ENCODE measurements at places on chromosomes 5 and 9. TPM values are rescaled to one million over a fixed set of nuclear protein-coding genes. Genes with fewer than 3 reads are reported as not detected.

DNA sequence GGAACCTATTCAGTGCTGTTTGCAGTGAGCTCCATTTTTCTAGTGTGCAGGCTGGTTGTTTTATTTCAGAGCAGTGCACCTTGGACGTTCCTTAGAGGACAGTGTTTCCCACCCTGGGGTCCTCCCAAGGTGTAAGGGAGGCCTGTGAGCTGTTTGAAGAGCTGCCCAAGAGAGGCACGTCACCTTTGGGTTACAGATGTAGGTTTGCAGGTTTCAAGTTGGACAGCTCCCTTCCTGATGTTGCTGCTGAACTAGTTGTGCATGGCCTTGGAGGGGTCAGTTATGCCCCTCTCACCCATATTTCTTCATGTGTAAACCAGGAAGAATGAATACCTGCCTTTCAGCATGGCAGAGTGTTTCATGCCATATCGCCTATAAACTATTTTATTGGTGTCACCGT is 34.7 kb upstream of the POMT1 start:
- no peak overlapping the region for H3K4me3 ChIP-seq
- peaks cover 100% of the 10 kb centered on the region for H3K36me3 ChIP-seq
- H3K27ac ChIP-seq = no peak overlapping the region
- H3K27me3 ChIP-seq = no peaks in the 10 kb centered on the region

GRCh38 chr5:172266676-172267092 is 16.9 kb downstream of the UBTD2 start:
- DNase-seq = no peak
- no peaks in the 10 kb centered on the region for H3K27me3 ChIP-seq

- H3K4me1 ChIP-seq = peaks cover 2% of the 10 kb centered on the region
- H3K4me3 ChIP-seq = no peak overlapping the region
- H3K27me3 ChIP-seq = no peaks in the 10 kb centered on the region
- peak overlapping the region; percentile 23 for H3K27ac ChIP-seq
- peaks cover 63% of the 10 kb centered on the region for H3K36me3 ChIP-seq
These were observed 51.5 kb downstream of the MTMR12 start for GRCh38 chr5:32261198-32261597.

GRCh38 chr9:129383019-129383560 is 205.0 kb upstream of the IER5L start:
- peaks cover 17% of the 10 kb centered on the region for H3K4me1 ChIP-seq
- H3K27me3 ChIP-seq = no peaks in the 10 kb centered on the region
- peak overlapping the region; percentile 76 for H3K4me3 ChIP-seq
- no peaks in the 10 kb centered on the region for H3K36me3 ChIP-seq

- no peaks in the 10 kb centered on the region for H3K27me3 ChIP-seq
- no peak overlapping the region for H3K4me3 ChIP-seq
These were observed 114.1 kb upstream of the RIOK2 start for GRCh38 chr5:97297063-97297703.

DNA sequence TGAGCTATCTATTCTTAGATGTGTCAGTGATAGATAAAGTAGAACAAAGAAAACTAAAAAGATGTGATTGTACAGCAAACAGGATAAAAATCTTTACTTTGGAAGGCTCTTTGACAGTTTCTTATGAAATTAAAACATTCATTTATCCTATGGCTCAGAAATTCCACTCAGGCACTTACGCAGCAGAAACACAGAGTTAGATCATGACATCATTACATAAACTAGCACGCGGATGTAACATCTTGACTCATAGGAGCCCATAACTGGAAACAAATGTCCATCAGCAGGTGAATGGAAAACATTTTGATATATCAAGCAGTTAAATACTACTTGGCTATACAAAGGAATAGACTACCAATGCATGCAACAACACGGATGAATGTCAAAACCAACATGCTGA is 45.3 kb downstream of the ICE1 start:
- H3K27me3 ChIP-seq = no peaks in the 10 kb centered on the region
- no peaks in the 10 kb centered on the region for H3K4me1 ChIP-seq
- H3K27ac ChIP-seq = no peak overlapping the region
- H3K4me3 ChIP-seq = no peak overlapping the region
- DNase-seq = no peak

GRCh38 chr5:142952229-142952628 is 182.1 kb downstream of the ARHGAP26 start:
- DNase-seq = no peak
- H3K27ac ChIP-seq = no peak overlapping the region
- no peaks in the 10 kb centered on the region for H3K27me3 ChIP-seq
- no peak overlapping the region for H3K4me3 ChIP-seq
- no peaks in the 10 kb centered on the region for H3K36me3 ChIP-seq

DNA sequence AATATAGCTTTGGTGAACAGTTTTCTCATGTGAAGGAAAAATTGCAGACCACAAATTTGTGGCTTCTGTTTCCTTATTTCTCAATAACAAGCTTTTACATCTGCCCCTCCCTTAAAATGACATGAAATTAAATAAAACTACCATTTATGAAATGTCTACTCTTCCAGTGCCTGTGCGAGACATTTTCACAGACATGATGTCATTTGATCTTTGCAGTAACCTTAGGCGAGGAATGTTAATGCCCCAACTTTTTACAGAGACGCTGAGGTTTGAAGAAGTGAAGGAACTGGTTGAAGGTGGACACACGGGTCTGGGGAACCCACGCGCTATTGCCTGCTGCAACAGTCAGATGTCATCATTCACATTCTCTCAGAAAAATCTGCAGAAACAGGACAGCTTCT is 61.5 kb downstream of the OSTF1 start:
- no peak overlapping the region for H3K4me3 ChIP-seq
- no peaks in the 10 kb centered on the region for H3K36me3 ChIP-seq
- H3K27ac ChIP-seq = no peak overlapping the region
- DNase-seq = no peak
- no peaks in the 10 kb centered on the region for H3K4me1 ChIP-seq

DNA sequence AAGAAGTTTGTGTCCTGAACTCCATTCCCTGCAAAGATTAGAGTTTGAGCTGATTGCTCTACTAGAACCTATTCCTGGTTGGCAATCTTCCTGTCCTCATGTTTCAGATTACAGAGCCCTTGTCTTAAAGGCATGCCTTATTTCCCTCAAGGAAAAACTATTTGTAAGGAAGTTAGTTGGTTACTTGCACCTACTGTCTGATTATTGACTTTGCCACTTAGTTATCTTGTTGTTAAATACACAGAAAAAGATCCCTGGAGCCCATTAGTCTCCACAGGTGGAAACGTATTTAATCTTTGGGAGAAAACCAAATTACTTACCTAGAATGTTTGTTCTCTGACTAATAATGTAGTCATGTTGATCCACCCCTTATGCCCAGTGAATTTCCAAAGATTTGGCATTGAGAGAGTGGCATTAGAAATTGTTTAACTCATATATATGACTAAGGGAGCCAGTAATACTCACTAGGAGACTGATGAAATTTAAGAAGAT is 132.3 kb upstream of the ELL2 start:
- H3K27ac ChIP-seq = no peak overlapping the region
- no peak overlapping the region for H3K4me3 ChIP-seq
- H3K27me3 ChIP-seq = no peaks in the 10 kb centered on the region
- H3K36me3 ChIP-seq = no peaks in the 10 kb centered on the region
- H3K4me1 ChIP-seq = peaks cover 12% of the 10 kb centered on the region

- H3K27ac ChIP-seq = no peak overlapping the region
- DNase-seq = no peak
- H3K4me3 ChIP-seq = no peak overlapping the region
These were observed 161.3 kb downstream of the CCDC192 start for GRCh38 chr5:127864511-127864910.

DNA sequence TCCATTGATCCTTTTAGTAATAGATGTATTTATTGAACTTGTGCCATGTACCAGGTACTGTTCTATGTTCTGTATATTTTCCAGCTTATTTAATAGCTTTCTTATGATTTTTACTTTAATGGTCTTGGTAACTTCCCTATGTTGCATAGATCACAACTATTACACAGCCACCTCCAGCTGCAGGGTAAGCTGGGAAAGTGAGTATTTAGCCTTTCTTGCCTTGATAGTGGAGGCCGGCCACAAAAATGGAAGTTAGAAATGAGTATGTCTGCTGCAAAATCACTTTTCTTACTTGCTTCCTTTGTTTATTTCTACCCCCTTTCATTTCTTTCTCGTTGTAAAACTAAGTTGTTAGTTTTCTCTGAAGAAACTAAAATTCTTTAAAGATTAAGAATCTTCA is 43.1 kb upstream of the ANKDD1B start:
- no peak for DNase-seq
- peak overlapping the region; percentile 1 for H3K27ac ChIP-seq
- H3K4me3 ChIP-seq = no peak overlapping the region

DNA sequence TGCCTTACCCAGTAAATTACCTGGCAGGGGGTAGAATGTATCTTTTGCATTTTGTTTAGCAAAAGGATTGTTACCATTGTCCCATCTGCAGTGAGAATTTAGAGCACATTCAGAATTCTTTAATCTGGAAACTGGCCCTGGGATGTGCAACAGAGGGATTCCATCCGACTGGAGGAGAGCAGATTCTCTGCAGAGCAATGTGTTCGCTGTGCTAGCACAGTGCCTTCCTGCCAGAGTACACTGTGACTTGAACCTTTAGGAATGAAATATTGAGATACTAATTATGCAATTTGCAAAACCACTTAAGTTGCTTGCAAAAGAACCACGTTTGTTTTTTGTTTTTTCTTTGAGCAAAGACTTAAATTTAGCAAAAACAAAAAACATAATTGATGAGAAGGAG is 22.5 kb upstream of the DMRT1 start:
- DNase-seq = no peak
- H3K36me3 ChIP-seq = no peaks in the 10 kb centered on the region
- H3K4me1 ChIP-seq = no peaks in the 10 kb centered on the region
- H3K27me3 ChIP-seq = no peaks in the 10 kb centered on the region
- no peak overlapping the region for H3K4me3 ChIP-seq

- H3K27me3 ChIP-seq = no peaks in the 10 kb centered on the region
- H3K36me3 ChIP-seq = no peaks in the 10 kb centered on the region
- H3K4me1 ChIP-seq = no peaks in the 10 kb centered on the region
- no peak overlapping the region for H3K4me3 ChIP-seq
These were observed 22.3 kb downstream of the PDE8B start for GRCh38 chr5:77232574-77233358.

DNA sequence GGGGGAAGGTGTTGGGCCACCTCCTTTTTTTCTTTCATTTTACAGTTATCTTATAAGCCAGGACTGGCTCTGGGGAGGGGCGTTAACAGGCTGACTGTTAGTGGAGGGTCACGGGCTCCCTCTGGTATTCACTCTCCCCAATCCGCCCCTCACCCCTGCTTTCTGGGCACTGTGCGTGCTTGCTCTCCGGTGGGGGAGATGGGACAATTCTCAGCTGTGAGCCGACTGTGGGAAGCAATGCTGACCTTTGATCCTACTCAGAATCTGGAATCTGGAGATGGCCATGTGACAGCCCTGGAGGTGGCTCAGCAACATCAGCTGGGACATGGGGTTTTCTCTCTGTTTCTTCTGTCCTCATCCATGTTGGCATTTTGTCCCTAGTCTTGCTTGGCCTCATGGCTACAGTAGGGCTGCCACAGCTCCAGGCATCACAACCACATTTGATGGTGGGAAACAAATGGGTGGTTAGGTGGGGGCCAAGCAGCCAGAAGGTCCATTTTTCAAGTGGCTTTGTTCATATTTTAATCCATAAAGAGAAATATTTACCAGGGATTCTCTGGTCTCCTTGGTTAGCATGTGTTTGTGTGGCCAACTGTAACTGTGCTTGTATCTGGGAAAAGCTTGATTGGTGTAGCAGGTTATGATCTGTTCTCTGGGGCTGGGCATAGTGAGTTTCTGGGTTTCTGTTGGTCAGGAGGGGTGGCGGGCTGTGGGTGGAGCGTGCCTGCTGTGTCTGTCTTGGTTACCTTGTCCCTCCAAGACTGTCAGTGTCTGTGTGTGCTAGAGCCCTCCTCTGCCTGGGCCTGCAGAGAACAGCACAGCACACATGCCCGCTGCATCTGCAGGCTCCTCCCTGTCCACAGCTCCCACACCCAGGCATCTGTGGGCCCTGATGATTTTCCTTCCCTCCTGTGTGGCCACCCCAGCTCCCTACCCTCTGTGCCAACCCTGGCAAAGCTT is 12.4 kb downstream of the WNK2 start:
- no peaks in the 10 kb centered on the region for H3K4me1 ChIP-seq
- no peak for DNase-seq
- no peak overlapping the region for H3K27ac ChIP-seq
- H3K4me3 ChIP-seq = no peak overlapping the region
- H3K27me3 ChIP-seq = no peaks in the 10 kb centered on the region

DNA sequence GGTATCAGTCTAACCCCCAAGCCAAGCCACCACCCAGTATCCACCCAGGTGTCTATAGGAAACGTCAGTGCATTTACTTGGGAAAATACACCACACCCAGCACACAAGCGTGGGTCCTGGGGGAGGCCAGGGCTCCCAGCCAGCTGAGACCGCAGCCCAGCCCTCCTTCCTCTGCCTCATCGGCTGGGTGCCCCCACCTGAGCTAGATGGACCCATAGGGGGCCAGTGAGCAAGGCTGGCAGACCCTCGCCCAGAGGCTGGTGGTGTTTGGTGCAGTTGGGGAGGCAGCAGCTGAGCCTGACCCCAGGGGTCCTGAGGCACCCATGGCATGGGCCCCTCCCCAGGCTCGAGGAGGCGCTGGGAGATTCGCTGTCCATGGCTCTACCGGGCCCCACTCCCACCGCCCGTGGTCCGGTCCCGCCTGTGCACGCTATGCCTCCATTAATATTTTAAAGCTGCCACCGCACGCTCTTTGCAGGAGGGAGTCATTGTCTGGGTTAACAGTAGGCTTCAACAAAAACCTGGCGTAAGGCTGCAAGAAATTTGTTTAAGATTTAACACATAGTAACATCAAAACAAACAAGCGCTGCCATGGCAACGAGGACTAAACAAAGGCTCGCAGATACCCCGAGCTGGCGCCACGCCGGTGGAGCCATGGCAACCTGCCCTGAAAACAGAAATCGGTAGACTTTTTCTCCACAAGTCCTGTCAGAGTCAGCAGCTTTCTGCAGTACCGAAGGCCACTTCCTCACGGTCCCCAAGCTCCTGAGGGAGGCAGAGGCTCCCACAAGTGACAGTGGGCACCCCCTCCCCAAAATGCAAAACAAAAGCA is 20.6 kb downstream of the TPPP start:
- no peak overlapping the region for H3K27ac ChIP-seq
- no peaks in the 10 kb centered on the region for H3K27me3 ChIP-seq
- H3K4me3 ChIP-seq = peak overlapping the region; percentile 16
- no peaks in the 10 kb centered on the region for H3K36me3 ChIP-seq
- H3K4me1 ChIP-seq = peaks cover 33% of the 10 kb centered on the region
- no peak for DNase-seq

DNA sequence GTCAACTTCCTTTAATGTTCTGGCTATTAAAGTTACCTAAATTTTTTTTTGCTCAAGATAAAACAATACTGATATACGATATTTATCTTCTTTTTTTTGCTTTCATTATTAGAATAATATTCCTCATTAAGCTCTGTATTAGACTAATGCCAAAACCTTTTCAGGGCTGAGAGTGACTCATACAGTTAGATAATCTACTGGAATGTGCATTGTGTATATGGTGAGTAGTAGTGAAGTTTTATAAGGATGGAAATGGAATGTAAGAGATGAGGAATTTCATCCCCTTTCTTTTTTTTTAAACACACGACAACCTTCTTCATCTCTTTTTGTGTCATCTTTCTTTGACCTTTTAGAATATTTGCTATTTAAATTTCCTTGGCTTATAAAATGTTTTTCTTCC is 268.6 kb downstream of the ISL1 start:
- no peak overlapping the region for H3K4me3 ChIP-seq
- H3K27ac ChIP-seq = no peak overlapping the region
- H3K4me1 ChIP-seq = no peaks in the 10 kb centered on the region
- DNase-seq = no peak

FCHO2 gene
- 10.7 TPM for total RNA-seq

C5orf52 gene
- total RNA-seq = not detected

LEAP2 gene
- 0.21 TPM for total RNA-seq

FLT4 gene
- 53.5 TPM for total RNA-seq

FAT2 gene
- not detected for total RNA-seq

EGFL7 gene
- total RNA-seq = 443 TPM

SPATA31A3 gene
- total RNA-seq = not detected

SLC4A9 gene
- not detected for total RNA-seq

Measured in ascending aorta (tissue), 2 donors.